Memory B cell (primary cell): ENCODE measurements at places on chromosomes 11 and 22.

- H3K27me3 ChIP-seq, result peaks cover 25% of the 10 kb centered on the region
- no peaks in the 10 kb centered on the region for H3K36me3 ChIP-seq
- DNase-seq, result no peak
- H3K4me1 ChIP-seq, result peaks cover 13% of the 10 kb centered on the region
Observed at GRCh38 chr22:30250039-30250565, 3.5 kb upstream of the LIF start.

DNA sequence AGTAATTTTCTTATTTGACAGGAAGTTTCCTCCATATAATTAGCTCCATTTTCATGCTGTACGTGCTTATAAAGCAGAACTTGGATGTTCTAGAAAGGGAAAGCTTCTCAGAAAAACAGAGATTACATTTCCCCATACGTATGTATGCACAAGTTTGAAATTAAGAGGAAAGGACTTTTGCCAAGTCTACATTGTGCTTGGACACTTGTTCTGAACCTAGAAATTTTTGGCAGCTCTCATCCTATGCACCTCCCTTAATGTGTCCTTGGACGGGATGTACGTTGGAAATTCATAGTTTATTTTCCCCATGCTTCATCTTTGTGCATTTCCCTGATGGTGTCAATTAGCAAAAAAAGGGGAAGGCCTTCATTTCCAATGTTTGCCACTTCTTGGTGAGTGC is 322.7 kb downstream of the BLID start:
- DNase-seq, result no peak
- H3K27me3 ChIP-seq, result peaks cover 13% of the 10 kb centered on the region
- no peak overlapping the region for H3K4me3 ChIP-seq
- H3K36me3 ChIP-seq, result no peaks in the 10 kb centered on the region

DNA sequence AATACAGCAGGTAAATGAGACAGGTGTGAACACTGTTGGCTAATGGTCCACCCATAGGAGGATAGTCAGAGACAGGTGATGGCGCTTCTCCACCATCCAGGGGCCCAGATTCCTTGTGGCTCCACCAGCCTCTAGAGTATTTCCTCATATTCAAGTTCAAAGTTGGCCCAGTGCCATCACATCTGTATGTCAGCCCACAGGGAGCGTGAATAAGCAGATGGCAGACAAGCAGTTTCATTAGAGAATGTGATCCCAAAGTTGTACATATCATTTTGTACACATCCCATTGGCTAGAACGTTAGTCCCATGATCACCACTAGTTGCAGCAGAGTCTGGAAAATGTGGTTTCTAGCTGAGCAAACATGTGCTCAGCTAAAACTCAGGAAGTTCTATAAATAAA is 11.0 kb upstream of the CWF19L2 start:
- DNase-seq, result no peak
- H3K4me1 ChIP-seq, result no peaks in the 10 kb centered on the region
- H3K36me3 ChIP-seq, result peaks cover 5% of the 10 kb centered on the region
- no peak overlapping the region for H3K27ac ChIP-seq
- H3K4me3 ChIP-seq, result no peak overlapping the region

DNA sequence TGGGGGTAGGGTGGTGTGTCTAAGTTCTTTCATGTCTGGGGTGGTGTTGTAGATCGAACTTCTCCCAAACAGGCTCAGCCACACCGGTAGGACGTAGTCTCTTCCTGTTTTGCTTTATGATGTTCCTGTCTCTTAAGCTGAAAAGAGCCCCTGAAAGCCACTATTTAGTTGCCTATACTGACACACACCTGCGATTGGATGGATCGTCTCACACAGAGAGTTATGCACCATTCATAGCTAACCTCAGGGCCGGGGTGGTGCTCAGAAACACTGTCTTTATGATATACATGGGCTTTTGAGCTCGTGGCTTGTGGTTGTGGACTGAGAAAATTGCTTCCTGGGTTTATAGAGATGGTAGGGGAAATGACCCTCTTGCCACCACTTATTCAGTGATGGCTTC is 137.6 kb downstream of the TEAD1 start:
- no peaks in the 10 kb centered on the region for H3K4me1 ChIP-seq
- DNase-seq, result no peak
- H3K27ac ChIP-seq, result no peak overlapping the region

DNA sequence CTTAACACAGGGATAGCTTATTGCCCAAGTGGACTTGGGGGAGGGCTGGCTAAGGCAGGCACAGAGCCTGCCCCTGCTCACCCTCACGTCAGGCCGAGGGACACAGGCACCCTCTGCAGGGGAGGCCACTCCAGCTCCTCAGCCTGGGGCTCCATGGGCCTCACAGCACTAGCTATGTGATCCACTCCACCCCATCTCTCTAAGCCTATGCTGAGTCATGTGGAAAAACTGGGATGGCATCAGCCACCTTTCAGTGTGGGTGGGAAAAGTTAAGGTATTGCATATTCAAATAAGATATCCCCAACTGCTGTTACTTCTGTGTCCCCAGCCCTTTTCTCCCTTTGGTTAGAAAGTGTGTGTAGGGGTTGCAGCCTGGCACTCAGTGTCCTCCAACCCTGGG is 22.3 kb downstream of the RANGAP1 start:
- H3K4me1 ChIP-seq, result no peaks in the 10 kb centered on the region
- H3K4me3 ChIP-seq, result no peak overlapping the region
- H3K27me3 ChIP-seq, result no peaks in the 10 kb centered on the region
- H3K27ac ChIP-seq, result no peak overlapping the region
- H3K36me3 ChIP-seq, result peaks cover 28% of the 10 kb centered on the region
- DNase-seq, result no peak
